Colonic mucosa (tissue), 4 donors: ENCODE measurements at places on chromosomes 6 and 20.

DNA sequence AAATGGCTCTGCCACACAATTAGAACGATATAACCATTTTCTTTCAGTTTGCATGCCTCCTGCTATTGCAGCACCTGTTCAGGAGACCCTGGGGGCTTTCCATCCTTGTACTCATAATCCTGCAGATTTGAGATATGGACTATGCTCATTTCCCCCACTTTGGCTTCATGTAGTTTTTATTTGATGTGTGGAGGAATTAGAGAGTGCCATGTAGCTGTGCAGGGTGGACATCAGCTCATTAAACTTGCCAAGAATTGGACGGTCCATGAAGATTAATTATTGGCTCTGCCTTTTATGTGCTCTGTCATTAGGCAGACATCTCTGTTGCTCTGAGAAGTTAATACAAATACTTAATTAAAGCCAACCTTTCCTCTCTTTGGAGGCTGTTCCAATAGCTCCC, 66.2 kb upstream of the CD83 start:
- no peak for DNase-seq

GRCh38 chr6:126268092-126268491, 71.8 kb upstream of the CENPW start:
- DNase-seq: no peak

- DNase-seq: no peak
Observed at GRCh38 chr20:57614490-57615444, 5.5 kb downstream of the ZBP1 start.

GRCh38 chr20:62793757-62794006, 2.6 kb upstream of the MRGBP start:
- peak; percentile 39 for DNase-seq

DNA sequence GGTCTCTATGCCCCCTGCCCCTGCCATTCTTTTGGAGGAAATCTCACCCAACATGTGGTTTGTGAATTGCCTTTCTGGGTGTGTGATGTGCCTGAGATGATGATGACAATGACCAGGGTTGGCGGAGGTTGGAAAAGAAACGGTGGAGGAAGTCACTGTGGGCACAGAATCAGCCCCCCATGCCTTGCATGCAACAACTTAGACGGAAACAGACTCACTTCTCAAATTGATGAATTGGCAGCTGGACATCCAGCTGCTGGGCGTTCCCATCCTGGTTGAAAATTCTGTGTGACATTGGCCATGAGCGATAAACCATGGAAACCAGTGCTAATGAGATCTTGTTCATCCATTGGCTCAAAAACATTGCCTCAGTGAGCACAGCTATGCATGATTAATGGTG, 95.8 kb upstream of the LY86 start:
- DNase-seq: no peak

GRCh38 chr20:44561876-44562275, 20.5 kb upstream of the PKIG start:
- no peak for DNase-seq

- no peak for DNase-seq
Observed at GRCh38 chr20:60313614-60314013, 355.4 kb downstream of the CDH26 start.

DNA sequence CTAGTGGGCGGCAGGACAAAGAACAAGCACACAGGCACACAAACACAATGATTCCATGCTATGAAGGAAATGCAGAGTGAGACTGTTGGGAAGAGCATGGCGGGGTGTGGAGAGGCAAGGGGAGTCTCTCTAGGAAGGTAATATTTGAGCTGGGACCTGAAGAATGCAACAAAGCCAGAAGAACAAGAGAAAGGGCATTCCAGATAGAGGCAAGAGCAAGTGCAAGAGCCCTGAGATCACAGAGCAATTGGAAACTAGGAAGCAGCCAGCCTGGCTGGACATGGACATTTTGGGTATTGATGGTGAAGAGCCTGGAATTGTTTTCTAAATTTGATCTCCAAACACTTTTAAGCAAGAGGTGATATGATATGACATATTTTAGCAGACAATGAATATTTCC, 15.4 kb downstream of the SRXN1 start:
- no peak for DNase-seq

GRCh38 chr6:52176550-52176949, 9.6 kb upstream of the IL17A start:
- no peak for DNase-seq

DNA sequence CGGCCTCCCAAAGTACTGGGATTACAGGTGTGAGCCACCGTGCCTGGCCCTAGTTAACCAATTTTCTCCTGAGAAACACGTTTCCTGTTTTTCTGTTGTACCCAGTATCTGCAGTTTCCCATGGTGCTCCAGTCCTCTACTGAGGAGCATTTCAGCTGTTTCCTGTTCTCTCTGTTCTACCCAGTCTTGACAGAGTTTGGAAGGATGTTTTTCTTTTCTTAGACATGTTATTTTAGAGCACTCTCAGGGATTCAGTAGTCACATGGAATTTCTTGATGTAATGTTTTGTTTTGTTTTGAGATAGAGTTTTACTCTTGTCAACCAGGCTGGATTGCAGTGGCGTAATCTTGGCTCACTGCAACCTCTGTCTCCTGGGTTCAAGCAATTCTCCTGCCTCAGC, 129.8 kb upstream of the TIAM2 start:
- no peak for DNase-seq

- DNase-seq: peak; percentile 75
Observed at GRCh38 chr20:57398231-57398821, 7.1 kb downstream of the RBM38 start.

GRCh38 chr6:35453236-35453635, 1.1 kb downstream of the FANCE start:
- DNase-seq: no peak

DNA sequence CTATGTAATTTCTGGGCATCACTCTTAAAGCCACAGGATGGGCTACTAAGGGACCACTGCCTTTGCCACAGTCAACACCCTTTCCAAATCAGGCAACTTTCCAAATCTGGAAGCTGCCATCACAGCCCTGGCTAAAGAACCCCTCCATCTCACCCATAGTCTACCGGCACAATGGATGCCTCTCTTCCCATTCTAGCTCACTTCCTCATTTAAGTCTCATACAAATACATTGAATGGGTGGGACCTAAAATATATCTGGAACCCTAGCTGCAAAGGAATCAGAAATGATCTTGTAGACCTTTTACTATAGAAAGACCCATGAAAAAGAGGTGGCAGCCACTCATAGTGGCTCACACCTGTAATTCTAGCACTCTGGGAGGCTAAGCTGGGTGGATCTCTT, 3.3 kb upstream of the TREML4 start:
- no peak for DNase-seq

- no peak for DNase-seq
Observed at GRCh38 chr20:40431611-40432010, 257.4 kb downstream of the MAFB start.
